ENCODE measurements at places on chromosomes 12 and 14.

GRCh38 chr12:26017484-26018211, 59.2 kb downstream of the RASSF8 start:
- peak; percentile 15 for DNase-seq

DNA sequence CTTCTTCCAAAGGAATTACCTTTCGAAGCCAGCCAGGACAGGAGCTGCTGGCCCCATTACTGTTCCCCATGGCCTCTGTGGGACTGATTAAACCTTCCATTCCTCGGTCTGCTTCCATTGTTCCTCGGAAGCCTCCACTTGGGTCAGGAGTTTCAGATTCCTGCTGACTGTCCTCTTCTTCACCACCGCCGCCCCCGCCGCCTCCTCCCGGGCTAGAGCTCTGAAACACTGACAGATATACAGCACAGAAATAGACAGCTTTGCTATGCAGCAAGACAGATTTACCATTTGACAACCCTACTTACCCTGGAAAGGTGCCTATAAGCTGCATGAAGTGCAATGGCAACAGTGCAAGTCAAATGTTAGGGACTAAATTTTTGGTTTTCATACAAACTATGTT, 21.8 kb downstream of the ZC2HC1C start:
- DNase-seq, result no peak

DNA sequence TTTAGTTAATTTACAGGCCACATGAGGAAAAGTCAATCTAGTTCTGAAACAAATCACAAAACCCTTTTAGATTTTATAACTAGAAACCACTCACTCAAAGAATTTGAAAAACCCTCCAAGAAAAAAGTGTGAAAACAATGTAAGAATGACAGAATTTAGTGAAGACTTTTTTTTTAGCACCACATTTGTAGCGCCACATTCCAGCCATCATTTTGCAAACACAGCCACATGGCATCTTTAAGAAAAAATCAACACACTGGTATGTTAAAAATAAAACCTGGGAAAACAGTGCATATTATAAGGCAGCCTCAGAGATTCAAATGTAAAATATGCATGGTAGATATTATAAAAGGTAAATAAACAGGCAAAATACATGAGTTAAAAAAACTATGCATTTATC, 22.3 kb upstream of the ALX1 start:
- DNase-seq, result no peak

DNA sequence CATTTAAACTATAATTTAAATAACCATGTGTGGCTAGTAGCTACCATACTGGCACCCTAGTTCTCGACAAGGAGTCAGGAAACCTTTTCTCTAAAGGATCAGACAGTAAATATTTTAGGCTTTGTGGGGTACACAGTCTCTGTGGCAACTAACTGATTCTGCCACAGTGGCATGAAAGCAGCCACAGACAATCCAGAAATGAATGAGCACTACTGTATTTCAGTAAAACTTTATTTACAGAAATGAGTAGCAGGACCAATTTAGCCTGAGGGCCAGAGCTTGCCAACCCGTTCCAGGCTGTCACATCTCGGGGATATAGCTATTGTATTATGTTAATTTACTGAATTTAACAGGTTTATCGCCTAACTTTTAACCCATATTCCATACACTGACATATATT, 278.7 kb downstream of the ITPR2 start:
- no peak for DNase-seq

DNA sequence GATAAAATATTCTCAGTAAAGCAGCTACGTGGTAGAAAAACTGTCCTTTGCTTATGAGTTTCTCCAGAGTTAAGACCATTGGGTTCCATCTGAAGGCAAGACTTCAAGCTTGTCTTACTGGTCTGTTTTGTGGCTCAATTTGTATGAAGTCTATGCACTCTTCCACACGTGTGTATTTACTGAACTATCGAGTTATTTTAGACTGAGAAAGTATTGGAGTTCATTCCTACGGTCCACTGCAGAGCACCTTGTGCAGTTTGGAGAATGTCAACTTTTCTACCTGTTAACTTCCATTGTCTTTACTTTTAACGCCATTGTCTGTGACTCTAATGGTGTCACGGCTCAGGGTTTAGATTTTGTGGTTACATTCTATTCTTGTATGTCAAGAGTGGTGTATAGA, 3.7 kb downstream of the HIF1A start:
- no peak for DNase-seq

DNA sequence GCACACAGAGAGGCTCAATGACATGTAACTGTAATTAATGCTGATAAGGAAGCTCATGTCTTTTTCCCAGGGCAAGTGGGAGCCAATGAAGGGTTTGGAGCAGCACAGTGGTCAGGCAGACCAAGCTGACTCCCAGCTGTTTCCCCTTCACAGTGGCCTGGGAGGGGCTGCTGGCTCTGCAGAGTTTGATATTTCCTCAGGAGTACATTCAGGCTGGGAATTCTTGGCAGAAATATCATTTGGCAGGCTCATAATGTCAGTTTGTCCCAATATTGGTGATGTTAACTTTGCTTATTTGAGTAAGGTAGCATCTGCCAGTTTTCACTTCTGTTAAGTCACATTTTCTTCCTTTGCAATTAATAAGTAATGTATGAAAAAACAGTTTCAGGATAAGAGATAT, 247.0 kb downstream of the EMP1 start:
- DNase-seq, result no peak

DNA sequence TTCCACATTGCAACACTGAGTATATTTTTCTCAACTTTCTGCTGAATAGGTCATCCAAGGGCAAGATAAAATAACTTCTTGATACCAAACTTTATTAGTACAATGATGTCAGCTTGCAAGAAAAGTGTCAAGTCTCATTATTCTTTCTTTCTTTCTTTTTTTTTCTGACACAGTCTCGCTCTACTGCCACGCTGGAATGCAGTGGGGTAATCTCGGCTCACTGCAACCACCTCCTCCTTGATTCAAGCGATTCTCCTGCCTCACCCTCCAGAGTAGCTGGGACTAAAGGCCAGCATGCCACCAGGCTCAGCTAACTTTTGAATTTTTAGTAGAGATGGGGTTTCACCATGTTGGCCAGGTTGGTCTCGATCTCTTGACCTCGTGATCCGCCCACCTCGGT, 523.4 kb downstream of the FSCB start:
- no peak for DNase-seq

- DNase-seq, result no peak
Observed at GRCh38 chr14:63504648-63505047, 38.5 kb downstream of the PPP2R5E start.
